ENCODE measurements at places on chromosomes 2 and 18.

DNA sequence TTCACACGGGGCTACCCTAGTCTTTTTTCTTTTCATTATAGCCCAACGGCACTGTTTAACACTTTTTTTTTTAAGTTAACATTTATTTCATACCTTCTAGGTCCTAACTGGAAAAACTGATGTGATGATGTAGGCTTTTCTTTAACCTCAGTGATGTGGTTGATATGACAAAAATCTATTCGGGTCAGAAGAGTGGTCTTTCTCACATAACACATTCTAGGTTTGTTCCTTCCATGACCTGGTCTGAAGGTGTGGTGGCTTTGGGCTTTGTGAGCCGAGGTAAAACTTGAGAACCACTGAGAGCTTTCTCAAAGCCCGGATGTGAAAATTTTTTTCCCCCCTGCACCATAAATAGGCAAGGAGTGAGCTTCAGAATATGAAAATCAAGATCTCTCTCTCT lies 44.2 kb downstream of the GPD2 start:
- no peak for DNase-seq

DNA sequence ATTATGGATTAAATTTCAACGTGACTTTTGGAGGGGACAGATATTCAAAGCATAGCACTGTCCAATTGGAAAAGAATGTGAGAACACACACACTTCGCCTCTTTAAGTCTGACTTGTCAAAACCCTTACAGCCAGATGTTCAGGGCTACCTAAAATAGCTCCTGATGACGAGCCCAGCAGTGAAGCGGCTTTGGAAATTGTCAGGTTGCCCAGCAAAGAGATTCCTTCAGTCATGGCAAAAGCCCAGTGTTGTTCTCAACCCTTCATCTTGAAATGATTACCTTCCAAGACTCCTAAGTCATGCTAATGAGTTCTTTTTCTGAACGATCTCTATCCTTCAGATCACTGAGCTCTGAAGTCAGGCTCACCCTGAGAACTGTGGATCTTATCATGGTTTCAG lies 436.6 kb downstream of the LRATD1 start:
- DNase-seq: no peak

- DNase-seq: no peak
Observed at GRCh38 chr2:71605173-71605641, 151.8 kb downstream of the DYSF start.

- DNase-seq: no peak
Observed at GRCh38 chr2:95041060-95041823, 15.7 kb downstream of the MAL start.

DNA sequence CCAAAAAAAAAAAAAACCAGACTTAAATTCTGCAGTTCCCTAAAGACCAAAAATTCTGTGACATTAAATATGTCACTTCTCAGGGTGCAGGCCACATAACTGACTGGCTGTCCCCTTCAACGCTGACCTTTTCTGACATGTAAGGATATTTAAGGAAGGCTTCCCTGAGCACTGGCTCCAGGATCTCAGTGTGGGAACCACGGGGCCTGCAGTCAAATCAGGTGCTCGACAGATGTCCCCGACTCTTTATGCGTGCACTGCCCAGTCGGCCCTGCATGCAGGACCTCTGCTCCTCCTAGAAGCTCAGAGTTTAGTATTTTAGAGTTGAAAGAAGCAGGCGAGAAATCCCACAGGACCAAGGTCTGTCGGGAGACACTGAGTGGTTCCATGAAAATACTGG lies 69.4 kb upstream of the POMC start:
- DNase-seq: no peak

- peak; percentile 52 for DNase-seq
Observed at GRCh38 chr2:165239230-165239629, at the start of gene SCN2A. Gene SCN2A (plus strand): TSS chr2:165239414. CDS start chr2:165295824, 56,410 bp downstream.

GRCh38 chr2:99559075-99559662 lies 69.4 kb upstream of the REV1 start:
- peak; percentile 63 for DNase-seq

GRCh38 chr2:210072493-210072892 lies 70.1 kb downstream of the RPE start:
- no peak for DNase-seq

- DNase-seq: no peak
Observed at GRCh38 chr2:120991441-120991840, 255.8 kb downstream of the GLI2 start.

DNA sequence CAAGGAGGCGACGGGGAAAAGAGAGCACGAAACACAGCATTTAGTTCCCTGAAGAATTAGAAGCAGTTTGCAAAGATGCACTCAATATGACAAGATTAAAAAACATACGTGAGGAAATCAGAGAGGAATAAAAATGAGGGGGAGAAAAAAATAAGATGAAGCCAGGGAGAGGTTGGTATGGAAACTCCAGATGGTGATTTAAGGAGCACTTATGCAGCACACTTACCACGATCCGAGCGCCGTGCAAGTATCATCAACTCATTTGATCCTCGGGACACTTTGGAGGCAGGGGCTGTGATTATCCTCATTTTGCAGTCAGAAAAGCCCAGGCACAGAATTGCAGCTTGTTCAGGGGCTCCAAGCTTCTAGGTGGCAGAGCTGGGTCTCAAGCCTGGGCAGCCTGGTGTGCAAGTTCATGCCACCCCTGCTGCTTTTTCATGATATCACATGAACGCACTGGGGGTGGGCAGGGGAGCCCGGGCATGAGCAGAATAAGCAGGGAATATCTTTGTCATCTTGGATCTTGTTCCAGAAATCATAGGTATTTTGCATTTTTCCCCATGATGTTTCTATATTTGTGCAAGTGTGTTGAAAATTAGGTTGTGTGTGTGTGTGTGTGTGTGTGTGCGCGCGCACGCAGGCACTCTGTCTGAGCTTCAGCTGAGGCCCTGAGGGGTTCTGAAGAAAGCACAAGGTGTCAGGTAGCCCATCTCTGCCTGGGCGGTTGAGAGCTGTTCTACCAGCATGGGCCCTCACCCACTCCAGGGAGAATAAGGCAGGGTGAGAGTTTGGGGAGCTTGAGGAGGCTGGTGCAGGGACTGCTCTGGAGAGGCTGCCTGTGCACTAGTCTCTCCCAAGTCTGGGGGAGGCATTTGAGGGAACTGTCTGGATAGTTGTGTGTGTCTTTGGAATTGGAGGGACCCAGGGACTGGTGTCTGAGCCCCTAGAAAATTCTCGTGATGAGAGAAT lies 25.0 kb upstream of the PDIA6 start:
- no peak for DNase-seq

- DNase-seq: no peak
Observed at GRCh38 chr2:129927696-129928095, 51.8 kb upstream of the RAB6C start.

- no peak for DNase-seq
Observed at GRCh38 chr18:12516049-12516630, 108.4 kb downstream of the PRELID3A start.

DNA sequence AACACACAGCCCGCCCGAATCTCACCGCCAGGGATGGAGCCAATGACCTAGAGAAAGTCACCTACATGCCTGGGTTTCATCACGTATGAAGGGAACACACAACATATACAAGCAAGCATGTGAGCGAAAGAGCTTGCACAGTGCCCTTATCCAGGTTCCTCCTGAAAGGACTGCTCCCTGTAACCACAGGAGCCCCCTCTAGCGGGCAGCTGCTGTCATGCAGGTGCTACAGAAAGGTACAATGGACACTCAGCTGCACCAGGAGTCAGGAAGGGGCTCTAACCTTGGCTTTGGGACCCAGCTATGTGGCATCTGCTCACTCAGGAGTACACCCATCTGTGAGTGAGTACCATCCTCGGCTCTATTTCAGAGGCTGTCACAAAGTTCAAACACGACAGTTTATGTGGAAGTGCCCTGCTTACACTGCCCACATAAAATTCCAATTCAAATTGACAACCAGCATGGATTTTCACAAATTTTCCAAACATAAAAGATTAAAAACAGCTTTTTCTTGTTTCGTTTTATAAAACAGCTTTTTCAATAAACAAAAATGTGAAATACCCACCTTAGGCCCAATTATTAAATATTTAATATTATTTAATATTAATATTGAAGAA lies 3.5 kb downstream of the NDUFA10 start:
- peak; percentile 13 for DNase-seq

GRCh38 chr18:36811430-36811829 lies 17.4 kb downstream of the TPGS2 start:
- DNase-seq: no peak
